ENCODE measurements at places on chromosomes 6 and 20.

GRCh38 chr20:46156065-46156464 is 38.0 kb downstream of the CD40 start:
- DNase-seq, result no peak

GRCh38 chr20:57658447-57658832 is 38.2 kb upstream of the ZBP1 start:
- DNase-seq, result no peak

- DNase-seq, result no peak
Measured at GRCh38 chr20:19995220-19995863, 21.8 kb upstream of the NAA20 start.

DNA sequence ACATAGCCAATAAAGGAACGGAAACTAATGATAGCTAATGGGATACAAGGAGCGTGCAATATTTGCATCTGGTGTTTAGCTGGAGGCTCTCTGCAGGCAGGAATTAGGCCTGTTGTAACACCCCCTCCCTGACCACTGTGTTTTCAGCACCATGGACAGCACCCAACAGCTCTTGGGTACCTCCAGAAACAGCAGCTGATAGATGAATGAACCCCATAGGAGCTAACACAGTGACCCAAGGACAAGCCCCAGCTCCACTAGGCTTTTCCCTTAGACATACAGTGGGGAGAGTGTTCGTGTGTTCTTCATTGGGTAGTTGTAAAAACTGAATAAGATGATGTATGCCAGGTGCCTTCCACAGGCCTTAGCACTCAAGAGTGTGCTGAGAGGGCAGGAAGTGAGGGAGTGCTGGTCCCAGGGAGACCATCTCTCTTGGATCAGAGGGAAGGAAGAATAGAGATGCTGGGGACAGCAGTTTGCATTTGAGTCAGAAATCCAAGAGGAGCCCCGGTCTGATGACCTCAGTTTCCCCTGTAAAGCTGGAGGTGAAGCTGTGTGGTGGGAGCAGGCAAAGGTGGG is 161.3 kb downstream of the PHACTR3 start:
- DNase-seq, result no peak

- DNase-seq, result no peak
Measured at GRCh38 chr6:41996997-41997396, 53.3 kb upstream of the TAF8 start.

DNA sequence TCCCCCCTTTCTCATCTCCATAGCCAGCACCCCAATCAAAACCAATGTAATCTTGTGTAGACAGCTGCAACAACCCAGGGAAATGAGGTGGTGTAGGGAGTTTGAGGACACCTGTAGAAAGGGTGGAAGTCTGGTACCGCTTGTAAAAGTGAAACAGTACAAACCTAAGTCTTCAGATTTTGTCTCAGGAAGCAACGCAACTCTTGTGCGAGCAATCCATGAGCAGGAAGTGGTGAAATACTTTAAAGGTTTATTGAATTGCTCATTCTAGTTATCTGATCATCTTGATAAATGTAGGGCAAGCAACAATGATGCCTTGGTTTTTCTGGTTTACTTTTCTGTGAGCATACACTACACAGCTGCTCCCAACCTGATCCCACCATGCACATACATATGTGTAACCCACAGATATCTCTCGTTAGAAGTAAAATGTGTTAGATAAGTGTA is 71.1 kb upstream of the THEMIS start:
- DNase-seq, result peak; percentile 21

All from stimulated activated CD4-positive, alpha-beta T cell treated with anti-CD3 and anti-CD28 coated beads, Interleukin-15, amount 100 ng/mL, for 1 hour (primary cell).